ENCODE measurements at places on chromosomes 7 and 10.

DNA sequence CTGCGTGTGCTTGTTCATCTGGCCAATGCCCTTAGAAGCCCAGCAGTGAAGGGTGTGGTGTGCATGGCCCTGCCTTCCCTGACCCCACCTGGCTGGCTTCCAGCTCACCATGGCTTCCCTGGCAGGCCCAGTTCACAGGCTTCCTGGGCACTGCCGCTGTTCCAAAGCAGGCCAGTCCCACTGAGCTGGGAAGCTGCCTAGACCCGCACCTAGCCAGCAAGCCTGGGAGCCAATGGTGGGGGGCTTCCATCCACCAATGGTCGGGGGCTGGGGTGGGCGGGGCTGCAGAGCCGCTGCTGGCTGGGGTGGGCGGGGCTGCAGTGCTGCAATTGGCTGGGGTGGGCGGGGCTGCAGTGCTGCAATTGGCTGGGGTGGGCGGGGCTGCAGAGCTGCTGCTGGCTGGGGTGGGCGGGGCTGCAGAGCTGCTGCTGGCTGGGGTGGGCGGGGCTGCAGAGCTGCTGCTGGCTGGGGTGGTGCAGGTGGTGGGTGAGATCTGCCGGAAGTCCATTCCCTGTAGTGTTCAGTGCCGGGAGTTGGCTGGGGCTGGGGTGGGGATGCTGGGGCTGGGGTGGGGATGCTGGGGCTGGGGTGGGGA, 12.4 kb downstream of the CALY start:
- DNase-seq: no peak

DNA sequence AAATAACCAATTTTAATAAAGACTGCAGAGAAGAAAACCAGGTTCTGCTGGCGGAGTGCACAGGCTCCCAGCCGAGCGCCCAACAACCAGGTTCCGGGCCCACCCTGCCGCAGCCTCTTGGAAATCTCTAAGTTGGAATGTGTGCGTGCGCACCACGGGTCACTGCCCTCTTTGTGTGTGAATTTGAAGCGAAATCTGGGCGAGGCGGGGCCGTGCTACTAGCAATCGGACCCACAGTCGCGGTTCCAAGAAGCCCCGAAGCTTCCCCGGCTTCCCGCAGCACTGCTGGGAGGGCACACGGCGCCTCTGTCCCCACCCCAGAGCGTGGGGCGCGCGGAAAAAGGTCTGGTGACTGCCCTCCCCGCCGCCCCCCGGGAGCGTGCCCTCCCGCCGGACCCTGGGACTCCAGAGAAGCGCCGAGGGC, 666 bp upstream of the MAP3K8 start:
- peak; percentile 84 for DNase-seq

GRCh38 chr7:20440472-20441105, 109.9 kb downstream of the ITGB8 start:
- no peak for DNase-seq

- DNase-seq: no peak
Measured at GRCh38 chr10:11114269-11114668, 96.6 kb downstream of the CELF2 start.

DNA sequence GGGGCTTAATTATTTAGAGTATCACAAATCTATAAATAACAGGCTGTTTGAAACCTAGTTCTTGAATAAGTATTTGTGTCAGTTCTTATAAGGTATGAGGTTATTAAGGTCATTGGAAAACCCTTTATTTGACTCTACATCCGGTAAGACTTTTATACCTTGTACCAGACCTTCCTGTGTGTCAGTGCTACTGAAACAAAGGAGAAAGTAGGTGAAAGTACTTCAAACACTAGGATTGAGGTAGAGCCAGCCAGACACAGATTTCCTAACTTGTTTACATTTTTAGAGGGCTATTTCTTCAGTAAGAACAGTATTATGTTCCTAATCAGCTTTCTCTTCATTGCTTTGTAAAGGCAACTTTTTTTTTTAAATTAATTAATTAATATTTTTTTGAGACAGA, 93.9 kb downstream of the ZNRF2 start:
- DNase-seq: no peak

DNA sequence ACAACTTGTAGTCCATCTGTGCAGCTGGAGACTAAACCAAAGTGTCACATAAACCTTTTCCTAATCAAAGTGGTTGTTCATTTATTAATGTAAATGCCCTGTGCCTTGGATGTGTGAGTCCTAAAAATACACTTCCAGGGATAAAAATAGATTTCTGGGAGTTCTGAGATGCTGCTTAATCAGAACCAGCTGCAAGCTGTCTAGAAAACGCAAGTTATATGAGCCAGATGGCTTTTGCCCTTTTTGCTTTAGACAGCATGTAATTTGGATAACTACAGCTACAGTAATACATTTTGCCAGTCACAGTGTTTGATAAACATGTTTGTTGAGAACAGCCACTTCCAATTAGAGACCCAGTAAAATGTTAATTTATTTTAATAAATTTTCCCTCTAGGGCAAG, 185.1 kb upstream of the PRPS1L1 start:
- DNase-seq: no peak

DNA sequence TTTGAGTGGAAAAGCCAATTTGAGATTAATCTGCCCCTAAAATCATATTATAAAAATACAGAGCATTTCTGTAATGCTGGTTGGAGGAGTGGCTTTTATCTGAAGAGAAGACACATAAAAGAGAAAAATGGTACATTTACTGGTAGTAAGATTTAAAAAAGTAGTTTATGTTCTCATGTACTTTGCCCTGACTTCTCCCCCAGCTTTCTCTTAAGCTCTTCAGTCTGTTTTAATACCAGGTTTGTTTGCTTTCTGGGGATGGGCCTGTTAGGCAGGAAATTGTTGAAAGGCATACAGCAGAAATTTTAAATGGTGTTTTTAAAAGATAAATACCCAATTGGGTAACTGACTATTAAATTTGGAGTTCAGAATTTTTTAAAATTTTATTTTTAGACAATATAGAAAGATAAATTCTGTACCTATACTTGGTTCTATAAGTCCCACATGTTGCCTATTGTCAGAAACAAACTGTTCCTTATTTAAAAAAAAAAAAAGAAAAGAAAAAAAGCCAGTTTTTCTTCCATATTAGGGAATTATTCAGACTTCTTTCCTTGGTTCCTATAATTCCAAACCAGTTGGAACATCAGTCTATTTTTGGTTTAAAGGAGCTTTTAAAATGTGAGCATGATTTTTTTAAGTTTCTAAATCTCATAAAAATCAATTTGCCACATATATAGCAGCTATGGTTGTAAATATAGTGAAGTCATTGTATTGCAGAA, 136.6 kb downstream of the ARID5B start:
- DNase-seq: no peak

GRCh38 chr7:107661865-107662379, 1.3 kb downstream of the SLC26A4 start:
- DNase-seq: no peak

DNA sequence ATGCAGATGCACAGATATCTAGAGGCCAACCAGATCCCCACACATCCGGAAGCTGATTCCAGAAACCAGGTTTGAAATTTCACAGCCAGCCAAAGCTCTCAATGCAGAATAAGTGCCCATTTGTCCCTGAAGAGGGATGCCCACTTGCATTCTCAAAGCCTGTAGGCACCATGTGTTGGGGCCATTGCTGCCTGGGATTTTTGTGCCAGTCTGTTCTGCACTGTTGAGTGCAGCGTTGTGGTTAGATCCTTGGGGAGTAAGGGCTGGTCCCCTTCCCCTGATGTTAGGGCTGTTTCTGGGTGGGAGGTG, 62.4 kb downstream of the EEPD1 start:
- DNase-seq: no peak

DNA sequence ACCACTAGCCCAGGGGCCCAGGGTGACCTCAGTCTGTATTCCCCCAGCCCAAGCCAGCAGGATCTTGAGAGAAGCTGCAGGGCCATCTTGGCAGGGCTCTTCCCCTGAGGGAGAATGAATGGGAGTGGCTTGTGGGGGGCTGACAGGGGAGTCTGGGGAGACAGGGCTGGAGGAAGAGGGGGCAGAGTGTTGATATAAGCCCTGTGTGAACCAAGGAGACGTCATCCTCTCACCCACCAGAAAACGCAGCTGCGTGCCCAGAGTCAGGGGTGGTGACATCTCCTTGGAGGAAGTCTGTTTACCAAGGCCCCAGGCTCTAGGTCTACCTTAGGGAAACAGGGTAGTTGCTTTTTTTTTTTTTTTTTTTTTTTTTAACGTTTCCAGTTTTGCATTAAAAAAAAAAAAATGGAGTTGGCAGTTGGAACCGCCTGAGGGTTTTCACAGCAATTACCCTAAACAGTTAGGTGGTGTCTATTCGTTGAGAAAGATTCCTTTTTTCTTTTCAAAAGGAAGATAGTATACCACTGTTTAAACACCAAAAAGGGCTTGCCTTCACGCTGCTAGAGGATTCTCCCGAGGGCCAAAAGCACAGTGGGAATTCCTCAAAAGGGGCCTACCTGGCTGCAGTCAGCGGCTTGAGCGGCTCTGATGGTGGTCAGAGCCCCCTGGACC, 113.8 kb downstream of the PRPF18 start:
- no peak for DNase-seq

- DNase-seq: no peak
Measured at GRCh38 chr7:144438759-144439158, 35.3 kb upstream of the NOBOX start.

- no peak for DNase-seq
Measured at GRCh38 chr10:107971973-107972372, 807.5 kb upstream of the SORCS1 start.

DNA sequence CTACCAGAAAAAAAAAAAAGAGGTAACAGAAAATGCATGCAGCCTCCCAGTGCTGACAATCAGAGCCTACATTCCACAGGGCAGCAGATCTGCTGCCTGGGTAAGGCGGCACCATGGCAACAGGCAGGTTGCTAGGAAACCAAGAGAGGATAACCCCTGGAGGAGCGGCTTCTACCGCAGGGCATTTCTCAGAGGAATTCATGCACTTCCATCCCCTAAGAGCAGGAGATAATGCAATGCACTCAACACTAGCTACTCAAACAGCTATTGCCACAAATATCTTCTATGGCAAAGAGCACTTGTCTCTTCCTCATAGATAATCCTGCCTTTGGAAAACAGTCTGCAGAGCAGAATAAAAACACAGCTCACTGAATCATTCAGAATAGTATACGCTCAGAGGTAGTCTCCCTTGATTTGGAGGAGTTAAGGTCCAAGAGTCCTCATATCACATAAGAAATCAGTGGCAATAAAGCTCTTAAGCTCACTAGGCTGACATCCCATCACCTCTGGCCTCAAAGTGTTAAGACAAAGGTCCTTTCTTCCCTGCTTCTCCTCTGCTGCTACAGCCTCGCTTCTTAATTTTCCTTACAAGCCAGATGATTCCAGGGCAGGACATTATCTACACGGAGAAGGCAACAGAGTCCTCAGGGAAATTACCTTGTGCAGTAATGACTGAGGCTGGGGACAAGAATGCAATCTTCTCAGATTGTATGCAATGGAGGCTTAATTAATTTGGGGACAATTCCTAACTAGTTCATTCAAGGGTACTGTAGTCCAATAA, 10.7 kb downstream of the PSAP start:
- DNase-seq: no peak

DNA sequence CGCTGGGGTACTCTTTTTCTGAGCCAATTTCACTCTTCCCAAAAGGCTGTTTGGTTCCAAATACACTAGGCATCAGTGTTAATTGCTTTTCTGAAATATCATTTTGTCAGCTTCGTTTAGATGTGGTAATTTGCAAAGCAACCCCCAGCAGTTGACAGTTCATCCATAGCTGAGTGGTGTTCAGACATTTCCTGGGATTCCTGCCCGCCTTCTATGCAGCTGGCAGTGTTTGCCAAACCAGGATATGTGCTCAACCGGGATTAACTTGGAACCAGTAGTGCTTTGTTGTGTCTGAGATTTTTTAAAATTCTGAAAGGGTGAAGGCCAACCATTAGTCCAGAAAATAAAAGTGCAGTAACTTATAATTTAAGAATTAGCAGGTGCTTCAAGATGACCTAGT, 25.2 kb upstream of the MKLN1 start:
- no peak for DNase-seq

DNA sequence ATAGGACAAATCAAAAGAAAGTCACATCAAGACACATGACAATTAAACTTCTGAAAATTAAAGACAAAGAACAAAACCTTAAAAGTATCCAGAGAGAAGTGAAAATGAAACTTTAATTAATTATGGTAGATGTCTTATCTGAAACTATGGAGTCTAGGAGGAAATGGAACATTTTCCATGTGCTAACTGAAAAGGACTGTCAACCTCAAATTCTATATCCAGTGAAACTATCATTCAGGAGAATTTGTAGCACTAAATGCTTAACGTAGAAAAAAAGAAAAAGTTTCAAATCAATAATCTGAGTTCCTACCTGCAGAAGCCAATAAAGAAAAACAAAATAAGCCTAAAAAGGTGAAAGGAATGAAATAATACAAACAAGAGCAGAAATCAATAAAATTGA, 33.1 kb upstream of the C10orf71 start:
- DNase-seq: no peak

DNA sequence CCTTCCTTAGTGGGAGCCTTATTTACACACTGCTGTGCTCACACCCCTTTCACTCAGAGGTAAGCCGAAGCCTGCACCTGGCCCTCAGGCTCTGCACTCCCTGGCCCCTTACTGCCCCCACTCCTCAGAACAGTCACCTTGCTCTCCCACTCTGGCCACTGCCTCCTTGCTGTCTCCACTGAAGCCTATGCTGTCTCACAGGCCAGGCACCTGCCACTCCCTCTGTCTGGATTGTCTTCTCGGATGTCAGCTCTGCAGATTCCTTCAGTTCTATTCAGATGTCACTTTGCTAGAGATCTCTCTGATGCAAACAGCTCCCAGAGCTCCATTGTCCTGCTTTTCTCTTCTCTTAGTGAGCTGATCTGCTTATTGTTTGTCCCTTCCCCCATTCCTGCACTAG, 390.7 kb downstream of the DPP6 start:
- no peak for DNase-seq

DNA sequence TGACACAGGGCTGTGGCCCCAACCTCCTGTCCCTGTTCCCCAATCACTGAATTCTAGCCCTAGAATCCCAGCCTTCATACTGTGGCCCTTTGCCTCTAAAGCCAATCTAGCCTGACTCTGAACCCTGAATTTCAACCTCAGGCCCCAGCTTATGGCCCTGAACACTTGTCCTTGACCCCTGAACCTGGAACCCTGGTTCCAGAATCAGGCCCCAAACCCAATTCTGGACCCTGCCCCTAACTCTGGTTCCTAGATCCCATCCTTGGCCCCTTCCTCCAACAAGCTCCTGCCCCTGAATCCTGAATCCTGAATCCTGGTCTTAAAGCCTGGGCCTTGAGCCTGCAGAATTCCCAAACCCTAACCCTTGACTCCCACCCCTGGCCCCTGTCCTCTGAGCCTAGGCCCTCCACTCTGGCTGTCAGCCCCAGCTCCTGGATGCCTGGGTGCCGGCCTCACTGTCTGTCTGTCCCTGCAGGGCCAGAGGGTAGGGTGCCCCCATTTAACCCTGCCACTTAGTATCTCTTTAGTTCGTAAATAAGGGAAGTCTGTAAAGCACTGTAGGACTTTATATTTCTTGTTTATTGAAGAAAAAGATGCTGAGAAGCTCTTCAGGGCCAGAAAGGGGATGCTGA, 1.3 kb downstream of the INPP5A start:
- DNase-seq: no peak

GRCh38 chr7:135618510-135618909, 43.8 kb upstream of the STMP1 start:
- DNase-seq: no peak

- DNase-seq: no peak
Measured at GRCh38 chr7:18292584-18292983, 203.0 kb upstream of the HDAC9 start.

- no peak for DNase-seq
Measured at GRCh38 chr7:116731445-116732335, 59.7 kb downstream of the MET start.
